ENCODE measurements at places on chromosomes 7 and 10.

GRCh38 chr7:126805351-126805750 is 447.4 kb downstream of the GRM8 start:
- no peak for DNase-seq

DNA sequence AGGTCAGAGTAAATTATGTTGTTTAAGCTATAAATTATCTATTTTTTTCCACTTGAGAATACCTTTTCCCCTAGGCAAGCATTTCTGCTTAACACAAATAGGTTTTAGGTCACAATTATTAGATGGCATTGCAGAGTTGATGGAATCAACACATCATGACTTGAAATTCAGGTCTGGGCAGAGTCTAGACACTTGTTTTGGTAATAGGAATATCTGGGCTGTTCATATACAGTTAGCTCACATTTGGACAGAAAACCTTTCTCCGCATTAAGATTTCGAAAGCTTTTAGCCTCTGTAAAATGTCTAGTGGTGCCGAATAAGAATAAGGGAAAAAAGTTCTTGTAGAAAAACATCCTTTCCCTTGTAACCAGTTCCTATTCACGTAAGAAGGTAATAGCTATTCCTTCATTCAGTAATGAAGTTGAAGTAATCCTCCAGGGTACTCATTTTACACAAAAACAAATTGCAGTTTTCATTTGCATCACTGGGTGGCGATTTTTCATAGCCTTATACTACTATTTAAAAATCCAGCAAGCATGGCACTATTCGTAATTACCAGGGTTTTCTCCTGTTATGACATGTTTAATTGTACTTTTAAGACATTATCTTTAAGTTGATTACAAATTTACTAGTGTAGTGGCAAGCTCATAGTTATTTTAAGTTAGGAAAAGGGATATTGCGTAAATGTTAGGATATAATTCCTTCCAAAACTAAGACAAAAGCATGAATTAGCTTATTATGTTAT is 37.0 kb downstream of the RPA3 start:
- no peak for DNase-seq

DNA sequence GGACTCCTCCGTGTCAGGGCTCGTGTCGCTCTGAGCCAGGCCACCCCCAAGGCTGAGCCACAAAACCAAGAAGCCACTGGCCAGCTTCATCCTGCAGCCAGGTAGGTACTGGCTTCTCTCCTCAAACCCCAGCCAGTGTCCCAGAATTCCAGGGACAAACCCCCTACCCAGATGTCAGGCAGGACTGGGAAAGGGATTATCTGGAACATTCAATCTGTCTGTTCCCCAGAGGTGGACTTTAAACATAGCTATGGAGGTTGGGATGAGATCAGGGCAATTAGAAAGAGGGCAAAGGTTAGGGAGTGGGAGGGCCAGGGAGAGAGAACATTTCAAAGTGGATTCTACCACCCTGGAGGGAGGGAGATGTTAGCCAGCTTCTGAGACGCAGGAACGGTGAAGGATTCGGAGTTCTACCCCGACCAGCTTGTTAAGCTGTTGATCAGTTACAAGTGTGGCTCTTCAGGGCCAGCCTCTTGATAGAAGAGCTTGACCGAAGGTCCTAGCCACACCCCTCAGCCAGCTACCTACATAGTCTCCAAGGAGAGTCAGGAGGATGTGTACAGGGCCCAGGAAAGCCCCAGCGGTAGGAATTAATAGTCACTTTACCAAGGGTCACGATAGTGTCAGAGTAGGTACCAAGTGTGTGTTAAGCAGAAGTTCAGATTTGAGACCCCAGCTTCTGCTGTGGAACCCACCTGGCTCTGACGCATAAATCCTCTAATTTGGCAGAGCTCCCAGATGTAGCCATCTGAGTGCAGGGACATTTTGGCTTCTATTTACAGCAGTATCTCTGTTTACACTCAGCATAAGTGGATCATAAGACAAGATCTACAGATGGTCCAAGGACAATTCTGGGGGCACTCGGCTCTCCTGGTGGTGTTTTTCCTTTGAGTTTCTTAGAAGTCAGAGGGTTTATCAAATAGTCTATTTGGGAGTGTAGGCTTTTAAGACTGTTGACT is at the start of gene PLA2G12B:
Gene PLA2G12B (minus strand): TSS at position 211 of the 959 bp plus-strand sequence. CDS start 121 bp downstream, at position 90.
- peak; percentile 93 for DNase-seq

DNA sequence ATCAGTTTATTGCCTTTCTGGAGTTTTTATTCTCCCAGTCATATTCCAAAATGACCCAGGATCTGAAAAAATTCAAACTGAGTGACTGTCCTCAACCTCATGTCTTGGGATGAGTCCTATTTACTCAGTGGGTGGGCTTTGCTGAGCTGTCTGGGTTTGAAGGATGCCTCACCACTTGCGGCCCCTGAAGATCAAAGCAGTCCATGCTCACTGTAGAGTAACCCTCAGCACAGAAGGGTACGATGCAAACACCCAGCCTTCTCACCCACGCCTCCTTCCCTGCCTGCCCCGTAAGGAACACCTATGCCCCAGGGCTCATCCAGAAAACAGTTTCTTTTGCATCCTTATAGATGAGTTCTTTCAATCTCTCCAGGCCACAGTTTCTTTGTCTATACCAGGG is 42.2 kb upstream of the GRB10 start:
- DNase-seq = no peak

DNA sequence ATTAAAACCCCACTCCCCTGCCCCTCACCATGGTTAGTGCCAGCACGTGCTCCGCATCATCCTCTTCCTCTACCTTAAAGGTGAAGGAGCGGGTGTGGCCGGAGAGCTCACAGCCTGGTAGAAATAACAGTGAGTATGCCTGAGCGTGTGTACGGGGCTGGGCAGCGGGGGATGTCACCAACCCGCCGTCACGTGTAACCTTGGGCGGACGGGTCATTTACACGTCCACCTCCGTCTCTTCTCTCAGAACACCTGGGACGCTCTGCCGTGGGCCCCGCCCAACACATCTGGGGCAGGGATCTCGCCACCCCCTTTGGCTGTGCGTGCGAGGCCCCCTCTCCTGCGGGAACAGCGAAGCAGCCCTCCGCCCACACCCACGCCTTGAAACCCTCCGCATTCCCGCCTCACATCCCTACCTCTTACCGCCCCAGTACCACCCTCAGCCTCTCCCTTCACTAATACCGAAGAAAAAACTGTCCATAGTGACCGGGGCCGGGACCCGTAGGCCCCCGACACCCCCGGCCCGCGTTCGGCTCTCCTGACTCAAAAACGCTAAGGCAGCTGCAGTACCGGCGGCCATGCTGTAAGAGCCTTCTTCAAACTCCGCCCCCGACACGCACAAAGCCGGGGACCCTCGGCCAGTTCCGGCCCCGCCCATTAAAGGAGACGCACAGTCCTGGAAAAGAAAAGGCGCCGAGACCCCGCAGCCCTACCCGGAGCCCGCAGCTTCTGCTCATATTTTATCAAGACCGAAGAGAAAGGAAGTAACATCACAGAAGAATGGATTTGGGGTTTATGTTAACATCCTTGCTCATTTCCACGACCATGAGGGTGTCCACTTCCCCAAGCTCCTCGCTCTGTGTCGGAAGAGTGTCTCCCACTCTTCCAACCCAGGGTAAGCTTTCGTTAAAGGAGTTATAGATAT is at the start of gene NPM3:
Gene NPM3 (minus strand): TSS at position 636 of the 925 bp plus-strand sequence. CDS start 56 bp downstream, at position 580.
- DNase-seq = peak; percentile 89

GRCh38 chr7:90968871-90969270 is 295.4 kb upstream of the FZD1 start:
- DNase-seq = no peak

- no peak for DNase-seq
Observed at GRCh38 chr10:17028798-17029197, 100.8 kb downstream of the CUBN start.

GRCh38 chr10:36468620-36469019 is 656.8 kb upstream of the ANKRD30A start:
- no peak for DNase-seq

- no peak for DNase-seq
Observed at GRCh38 chr10:45095286-45095685, 94.6 kb downstream of the ZNF22 start.

DNA sequence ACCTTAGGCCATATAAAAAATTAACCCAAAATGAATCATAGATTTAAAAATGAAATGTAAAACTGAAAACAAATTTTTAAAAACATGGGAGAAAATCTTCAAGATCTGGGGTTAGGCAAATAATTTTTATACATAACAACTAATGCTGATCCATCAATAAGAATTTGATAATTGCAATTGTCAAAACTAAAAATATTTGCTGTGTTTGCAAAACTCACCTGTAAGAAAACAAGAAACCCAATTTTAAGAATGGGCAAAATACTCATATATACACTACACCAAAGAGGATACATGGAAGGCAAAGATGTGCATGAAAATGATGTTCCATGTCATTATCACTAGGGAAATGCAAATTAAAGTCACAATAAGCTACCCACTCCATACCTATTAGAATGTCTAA is 194.8 kb upstream of the NRP1 start:
- no peak for DNase-seq

GRCh38 chr10:100907175-100907574 is 5.6 kb upstream of the SLF2 start:
- DNase-seq = no peak

DNA sequence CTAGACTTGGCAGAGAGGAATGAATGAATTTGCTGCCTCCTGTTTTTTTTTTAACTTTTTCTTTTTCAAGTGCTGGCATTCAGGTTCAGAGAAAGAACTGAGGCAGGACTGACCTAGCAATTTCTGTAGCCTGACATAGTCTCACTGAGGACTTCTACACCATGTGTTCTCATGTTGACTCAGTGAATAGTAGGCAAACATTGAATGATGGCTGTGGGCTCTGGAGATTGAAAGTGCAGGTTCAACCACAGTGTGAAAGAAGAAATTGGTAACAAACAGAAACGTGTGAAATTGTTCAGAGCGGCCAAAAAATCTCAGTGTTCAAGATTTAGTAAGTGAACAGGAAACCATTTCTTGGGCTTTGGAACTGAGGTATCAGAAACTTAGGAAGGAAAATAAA is 322.4 kb upstream of the GHITM start:
- no peak for DNase-seq

DNA sequence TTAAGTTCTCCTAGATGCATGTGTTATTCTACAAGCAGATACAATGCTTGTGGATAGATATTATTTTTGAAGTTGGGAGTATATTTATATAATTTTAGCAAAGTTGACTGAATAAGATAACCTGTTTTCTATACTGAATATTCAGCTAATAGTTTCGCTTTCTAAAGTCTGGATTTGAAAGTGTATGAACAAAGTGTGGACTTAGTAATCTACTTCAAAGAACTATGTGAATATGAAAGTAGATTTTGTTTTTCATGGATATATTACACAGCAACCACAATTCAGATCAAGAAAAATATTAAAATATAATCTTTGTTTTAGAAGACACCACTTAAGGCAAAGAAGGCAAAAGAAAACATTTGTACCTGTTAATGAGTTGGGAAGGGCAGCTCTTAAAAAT is 78.8 kb downstream of the ZEB1 start:
- DNase-seq = no peak

GRCh38 chr10:13502380-13502779 is 26.4 kb downstream of the BEND7 start:
- no peak for DNase-seq

- no peak for DNase-seq
Observed at GRCh38 chr10:16952610-16953009, 135.4 kb upstream of the RSU1 start.
